Cortex of kidney (tissue), 1 donor: ENCODE measurements at places on chromosomes 11 and 22.

DNA sequence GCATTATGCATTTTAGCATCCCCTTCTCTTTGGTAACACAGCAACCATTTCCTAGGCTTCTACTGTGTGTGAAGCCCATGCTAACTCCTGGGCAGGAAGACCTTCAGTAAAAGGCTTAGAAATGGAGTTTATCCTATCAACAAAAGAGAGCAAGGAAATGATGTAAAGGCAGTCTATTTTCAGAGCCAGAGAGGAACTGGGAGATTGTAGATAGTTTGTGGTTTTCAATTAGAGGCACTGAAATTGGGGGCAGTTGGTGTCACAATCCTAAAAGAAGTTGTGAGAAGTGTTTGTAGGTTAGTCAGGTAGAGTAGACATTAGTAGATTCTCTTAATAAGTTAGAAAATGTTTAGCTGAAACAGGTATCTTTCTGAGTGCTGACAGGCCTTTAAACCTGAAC lies 7.1 kb downstream of the ACAD8 start:
- no peak for DNase-seq

DNA sequence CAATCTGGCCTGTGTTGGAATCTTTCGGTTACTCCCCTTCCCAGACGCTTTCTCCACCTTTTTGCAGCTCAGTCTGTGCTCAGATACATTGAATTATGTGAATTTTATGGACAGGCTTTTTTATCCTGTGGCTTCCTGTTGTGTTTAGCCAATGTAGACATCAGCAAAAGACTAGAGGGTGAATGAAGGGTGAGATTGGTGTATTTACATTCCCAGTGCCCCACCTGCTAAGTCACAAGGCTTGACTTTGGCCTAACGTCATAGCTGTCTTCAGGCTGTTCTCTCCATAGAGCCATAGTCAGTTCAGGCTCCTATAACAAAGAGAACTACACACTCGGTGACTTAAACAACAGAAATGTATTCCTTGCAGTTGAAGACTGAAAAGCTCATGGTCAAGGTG lies 97.5 kb upstream of the FSHB start:
- DNase-seq, result no peak

GRCh38 chr22:11605468-11605981 lies 3922.5 kb upstream of the OR11H1 start:
- no peak for DNase-seq

GRCh38 chr11:5272395-5273017 lies 2.8 kb upstream of the HBE1 start:
- no peak for DNase-seq
